Calu3 (cell line): ENCODE measurements at places on chromosomes 4 and X.

DNA sequence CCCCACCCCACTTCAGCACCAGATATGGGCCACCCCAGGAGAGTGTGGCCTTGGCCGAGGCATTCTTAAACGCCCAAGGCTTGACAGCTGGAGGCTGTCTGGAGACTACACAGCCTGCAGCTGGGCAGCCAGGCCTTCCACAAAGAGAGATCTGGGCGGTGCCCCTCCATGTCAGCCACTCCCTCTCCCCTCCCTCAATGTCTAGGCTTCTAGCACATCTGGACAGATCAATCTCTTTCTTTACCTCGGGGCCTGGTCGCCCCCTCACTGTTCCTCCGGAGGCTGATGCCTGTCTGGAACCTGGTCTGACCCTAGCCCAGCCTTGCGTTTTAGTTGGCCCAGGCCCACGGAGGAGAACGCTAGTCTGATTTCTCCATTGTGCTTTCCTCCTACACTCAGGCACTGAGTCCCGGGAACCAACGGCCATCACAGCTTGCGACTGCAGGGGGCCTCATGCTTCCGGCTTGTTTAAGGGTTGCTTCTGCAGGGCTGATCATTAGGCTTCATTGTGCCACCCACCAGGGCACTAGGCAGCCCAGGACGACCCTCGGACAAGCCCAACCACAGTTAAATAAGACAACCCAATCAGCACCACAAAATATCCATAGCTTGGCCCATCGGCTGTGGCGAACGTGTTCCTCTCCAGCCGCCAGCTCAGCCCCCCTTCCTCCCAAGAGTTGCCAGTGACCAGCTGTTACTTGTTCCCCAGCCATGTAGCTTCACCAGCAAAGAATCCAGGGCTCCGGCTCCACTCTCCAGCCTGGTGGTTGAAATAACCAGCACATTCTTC lies 200.6 kb downstream of the BCOR start:
- DNase-seq, result peak; percentile 25

- DNase-seq, result no peak
Observed at GRCh38 chr4:42018451-42018850, 28.1 kb downstream of the SLC30A9 start.

GRCh38 chr4:11495818-11496217 lies 67.1 kb upstream of the HS3ST1 start:
- DNase-seq, result no peak

- no peak for DNase-seq
Observed at GRCh38 chr4:104519588-104519987, 24.9 kb upstream of the CXXC4 start.

DNA sequence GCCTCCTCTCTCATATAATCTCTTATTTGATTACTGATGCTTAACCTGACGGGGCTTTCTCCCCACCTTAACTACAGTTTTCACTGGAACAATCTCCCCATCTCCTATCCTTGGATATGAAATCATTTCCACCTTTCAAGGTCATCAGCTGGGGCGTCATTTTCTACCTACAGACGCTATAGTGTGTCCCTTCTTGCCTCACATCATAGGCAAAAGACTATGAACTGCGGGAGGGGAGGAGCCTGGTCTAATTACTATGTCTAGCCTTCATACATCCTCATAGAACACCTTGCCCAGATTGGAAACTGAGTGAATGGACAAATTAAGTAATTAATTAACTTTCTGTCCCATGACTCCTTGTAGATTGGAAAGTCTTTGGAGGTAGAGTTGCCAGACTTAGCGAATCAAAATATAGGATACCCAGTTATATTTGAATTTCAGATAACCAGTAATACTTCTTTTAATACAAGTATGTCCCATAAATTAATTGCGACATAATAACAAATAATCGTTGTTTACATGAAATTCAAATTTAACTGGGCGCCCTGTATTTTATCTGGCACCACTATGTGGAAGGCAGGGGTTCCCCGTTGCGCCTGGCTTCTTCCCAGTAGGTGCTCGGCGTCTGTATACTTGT lies 752 bp upstream of the ATP6AP2 start:
- DNase-seq, result no peak
